ENCODE measurements at places on chromosomes 3 and 15. TPM values are rescaled to one million over a fixed set of nuclear protein-coding genes. Genes with fewer than 3 reads are reported as not detected.

DNA sequence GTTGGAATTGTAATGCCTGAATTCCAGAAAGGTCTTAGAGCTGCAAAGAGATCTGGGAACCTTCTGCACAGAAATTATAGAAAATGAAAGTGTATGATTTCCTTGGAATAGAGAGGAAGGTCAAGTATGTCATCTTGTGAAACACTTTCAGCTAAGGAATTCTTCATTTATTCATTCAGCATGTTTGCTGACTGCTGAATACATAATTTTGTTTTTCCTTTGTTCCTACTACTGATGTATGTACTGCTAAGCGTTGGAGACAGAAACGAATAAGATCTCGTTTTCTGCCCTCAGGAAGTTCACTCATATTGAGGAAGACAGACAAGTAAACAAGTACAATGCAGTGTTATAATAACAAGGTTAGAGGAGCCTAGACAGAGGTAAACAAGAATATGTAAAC is 14.3 kb upstream of the IL20RB start:
- no peak for DNase-seq

GRCh38 chr3:52440249-52440551 is 4.7 kb downstream of the SEMA3G start:
- DNase-seq: no peak

Gene ATP13A4
- total RNA-seq: 7.1 TPM

- DNase-seq: no peak
Observed at GRCh38 chr3:29758434-29759322, 477.8 kb downstream of the RBMS3 start.
